ENCODE measurements at places on chromosomes 2 and 18. TPM values are rescaled to one million over a fixed set of nuclear protein-coding genes. Genes with fewer than 3 reads are reported as not detected.

The UNC50 gene
- 36.5 TPM for total RNA-seq

The SULT1C3 gene
- total RNA-seq = not detected

The PLCL1 gene
- total RNA-seq = 1.1 TPM

The CAPG gene
- total RNA-seq = 98.2 TPM

The PUM2 gene
- total RNA-seq = 109 TPM

The SERPINB12 gene
- total RNA-seq = not detected

The MROH2A gene
- not detected for total RNA-seq

GRCh38 chr2:208033701-208034502, 8.6 kb upstream of the PLEKHM3 start:
- DNase-seq = peak; percentile 72

GRCh38 chr2:25076749-25077148, 34.9 kb downstream of the EFR3B start:
- no peak for DNase-seq

GRCh38 chr2:232319067-232319802, 59.3 kb upstream of the ALPP start:
- no peak for DNase-seq

GRCh38 chr18:33849731-33850130, 271.7 kb downstream of the ASXL3 start:
- no peak for DNase-seq

DNA sequence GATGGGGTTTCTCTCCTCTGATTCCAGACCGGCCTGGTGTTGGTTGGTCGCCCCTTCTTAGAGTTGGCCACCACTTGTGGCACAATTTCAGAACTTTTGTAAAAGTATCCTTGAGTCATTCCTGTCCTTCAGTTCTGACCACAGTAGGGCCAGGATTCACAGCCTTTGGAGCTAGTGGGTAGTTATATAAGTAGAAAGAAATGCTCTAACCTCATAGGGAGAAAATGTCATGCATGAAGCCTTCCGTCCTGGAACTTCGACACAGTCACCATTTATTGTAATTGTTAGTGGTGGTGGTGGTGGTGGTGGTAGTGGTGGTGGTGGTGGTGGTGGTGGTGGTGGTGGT, 65.4 kb downstream of the EPAS1 start:
- no peak for DNase-seq

- no peak for DNase-seq
Measured at GRCh38 chr2:168293766-168294165, 46.4 kb upstream of the STK39 start.

DNA sequence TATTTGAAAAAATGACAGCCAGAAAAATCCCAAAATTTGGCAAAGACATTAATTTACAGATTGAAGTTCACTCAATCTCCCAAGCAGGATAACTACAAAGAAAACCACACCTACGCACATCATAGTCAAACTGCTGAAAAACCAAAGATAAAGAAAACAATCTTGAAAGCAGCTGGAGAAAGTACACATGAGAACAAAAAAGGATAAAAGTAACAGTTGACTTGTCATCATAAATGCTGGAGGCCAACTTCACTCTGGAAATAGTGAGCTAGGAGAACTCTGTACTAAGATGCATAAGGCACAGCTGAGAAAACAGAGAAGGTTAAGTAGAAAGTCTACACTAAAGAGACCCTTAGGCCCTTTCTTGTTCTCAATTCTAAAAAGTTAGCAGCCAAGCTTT, 73.1 kb downstream of the TLK1 start:
- DNase-seq = no peak

GRCh38 chr2:158518084-158518483, 61.3 kb downstream of the PKP4 start:
- DNase-seq = no peak

GRCh38 chr2:216335252-216335651, 37.0 kb downstream of the MARCHF4 start:
- DNase-seq = no peak

DNA sequence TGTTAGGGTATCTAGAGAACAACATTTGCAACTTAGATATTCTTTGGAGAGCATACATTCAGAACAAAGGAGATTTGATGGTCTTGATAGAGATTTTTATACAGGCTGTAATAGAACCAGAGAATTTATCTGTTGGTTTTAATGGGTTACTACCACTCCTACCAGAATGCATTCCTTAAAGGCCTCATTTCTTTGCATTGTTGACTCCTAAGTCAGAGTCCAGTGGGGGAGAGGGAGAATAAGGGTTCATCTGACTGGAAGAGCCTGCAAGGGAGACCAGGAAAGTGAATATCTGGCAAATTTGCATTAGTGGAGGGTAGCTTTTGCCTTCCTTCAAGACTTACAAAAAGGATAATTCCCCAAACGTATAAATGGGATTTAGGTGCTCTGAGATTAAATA, 29.7 kb downstream of the AGPS start:
- DNase-seq = no peak

- peak; percentile 34 for DNase-seq
Measured at GRCh38 chr18:79496978-79497637, 101.4 kb downstream of the NFATC1 start.
